Gastrocnemius medialis (tissue), 4 donors: ENCODE measurements at places on chromosomes 4 and X. TPM values are rescaled to one million over a fixed set of nuclear protein-coding genes. Genes with fewer than 3 reads are reported as not detected.

GRCh38 chr4:81622028-81622427 lies 150.3 kb upstream of the RASGEF1B start:
- no peak for DNase-seq

- no peak for DNase-seq
Observed at GRCh38 chrX:71181558-71181909, 36.9 kb downstream of the NLGN3 start.

Gene IL13RA2
- total RNA-seq: not detected

GRCh38 chr4:19913650-19914049 lies 338.1 kb upstream of the SLIT2 start:
- no peak for DNase-seq

Gene RTL5
- 0.71 TPM for total RNA-seq
